Stimulated activated CD4-positive, alpha-beta T cell treated with anti-CD3 and anti-CD28 coated beads, Interleukin-1b, Interleukin-23, amount 100 ng/mL, for 1 hour (primary cell): ENCODE measurements at places on chromosomes 7 and 10.

DNA sequence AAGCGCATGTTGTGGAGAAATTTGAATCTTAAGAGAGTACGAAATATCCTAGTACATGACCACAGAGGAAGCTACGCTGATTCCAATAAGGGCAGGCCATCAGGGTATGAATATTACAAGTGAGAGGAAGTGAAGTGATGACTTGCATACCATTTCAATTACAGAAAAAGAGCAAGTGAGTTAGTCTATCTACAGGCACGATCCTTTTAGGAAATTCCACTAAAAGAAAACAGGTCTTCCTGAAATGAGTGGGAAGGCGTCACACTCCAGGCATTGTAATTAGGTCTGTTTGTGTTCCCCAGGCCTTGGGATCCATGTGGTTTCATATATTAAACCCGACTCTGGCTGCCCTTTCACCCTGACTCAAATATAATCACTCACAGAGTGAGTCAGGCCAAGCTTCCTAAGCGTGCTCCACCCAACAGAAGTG, 152.5 kb downstream of the SEMA3A start:
- DNase-seq, result no peak

- no peak for DNase-seq
These were observed 111.6 kb upstream of the TBX20 start for GRCh38 chr7:35365523-35365922.

DNA sequence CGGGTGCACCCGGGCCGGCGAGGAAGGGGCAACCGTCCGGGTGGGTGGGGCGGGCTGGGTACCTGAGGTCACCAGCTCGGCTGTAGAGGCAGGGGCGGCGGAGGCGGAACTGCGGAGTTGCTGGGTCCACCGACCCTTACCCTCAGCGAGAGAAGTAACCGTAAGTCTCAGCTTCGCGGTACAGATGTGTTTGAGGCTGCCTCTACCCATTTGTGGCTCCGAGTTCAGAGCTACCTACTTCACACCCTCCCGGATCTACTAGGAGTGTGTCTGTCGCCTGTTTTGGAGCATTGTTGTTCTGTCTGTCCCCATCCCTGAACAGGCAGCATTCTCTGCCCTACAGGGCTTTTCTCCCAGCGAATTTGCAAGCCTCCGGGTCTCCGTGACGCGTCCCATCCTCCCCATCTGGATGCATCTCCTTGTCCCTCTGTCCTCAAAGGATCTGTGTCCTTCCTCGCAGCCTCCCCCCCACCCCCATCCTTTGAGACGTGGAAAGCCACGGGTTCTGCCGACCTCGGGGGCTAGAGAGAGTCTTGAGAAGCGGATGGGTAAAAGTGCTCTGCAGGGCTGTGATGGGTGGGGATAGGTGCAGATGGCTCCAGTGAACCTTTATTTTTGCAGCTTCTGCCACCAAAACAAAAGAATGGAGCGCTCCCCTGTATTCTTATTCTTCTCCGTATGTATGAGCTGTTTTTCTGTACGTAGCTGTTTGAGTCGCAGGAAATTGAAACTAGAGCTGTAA, 757 bp downstream of the ANKIB1 start:
- DNase-seq, result no peak

- DNase-seq, result no peak
These were observed 51.7 kb downstream of the LAMB1 start for GRCh38 chr7:107951172-107951787.

DNA sequence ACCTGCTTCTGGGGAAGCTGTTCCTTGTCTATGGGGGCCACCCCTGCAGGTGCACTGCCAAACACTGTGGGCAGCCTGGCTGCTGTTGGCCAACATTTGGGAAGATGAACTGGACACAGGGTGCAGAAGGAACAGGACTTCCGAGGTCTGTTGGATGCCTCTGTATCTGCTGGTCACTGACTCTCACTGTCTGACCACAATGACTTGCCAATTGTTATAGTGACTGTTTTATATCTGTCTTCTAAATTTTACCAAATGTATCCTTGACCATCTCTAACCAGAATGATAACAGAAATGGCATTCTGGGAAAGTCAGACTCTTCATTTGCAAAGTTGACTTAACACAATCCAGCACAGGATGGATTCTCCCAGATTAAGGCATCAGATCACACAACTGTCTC, 214.0 kb upstream of the PRSS58 start:
- DNase-seq, result no peak

- no peak for DNase-seq
These were observed 188.8 kb upstream of the FOXP2 start for GRCh38 chr7:114225784-114226183.

DNA sequence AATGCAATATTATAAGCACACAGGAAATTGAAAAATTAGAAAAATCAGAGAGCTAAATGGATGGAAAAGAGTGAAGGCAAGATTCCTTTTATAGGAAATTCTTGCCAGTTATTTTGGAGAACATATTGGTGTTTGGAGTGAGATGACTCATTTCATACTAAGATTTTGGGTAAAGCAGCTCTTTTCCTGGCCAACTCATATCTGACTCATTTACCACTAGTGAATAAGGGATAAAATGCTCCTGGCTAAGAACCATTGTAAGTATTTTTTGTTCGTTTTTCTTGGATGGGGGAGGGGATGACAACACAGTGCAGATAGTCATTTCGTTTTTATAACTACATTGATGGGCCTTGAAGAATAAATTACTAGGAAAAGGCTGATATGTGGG, 139.3 kb downstream of the TWIST1 start:
- DNase-seq, result no peak

- no peak for DNase-seq
These were observed 437.5 kb downstream of the KIF20B start for GRCh38 chr10:90138844-90139243.
